ENCODE measurements at places on chromosomes 5 and 9.

GRCh38 chr5:310516-310915 is 11.0 kb upstream of the AHRR start:
- no peak for DNase-seq

DNA sequence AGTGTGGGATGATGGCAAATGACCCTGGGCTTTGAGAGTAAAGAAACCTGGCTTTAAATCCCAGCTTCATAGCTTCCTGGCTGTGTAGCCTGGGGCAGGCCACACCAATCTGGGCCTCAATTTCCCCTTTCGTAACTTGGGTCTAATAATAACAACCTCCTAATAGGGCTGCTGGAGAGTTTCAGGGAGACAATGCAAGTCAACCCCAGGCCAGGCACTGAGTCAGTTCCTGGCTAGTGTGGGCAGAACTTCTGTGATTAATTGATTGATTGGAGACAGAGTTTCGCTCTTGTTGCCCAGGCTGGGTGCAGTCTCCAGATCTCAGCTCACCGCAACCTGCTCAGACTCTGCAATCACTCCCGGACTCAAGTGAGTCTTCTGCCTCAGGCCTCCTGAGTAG is 3.3 kb upstream of the SH2D3C start:
- DNase-seq = no peak

- DNase-seq = no peak
These were observed 284.2 kb downstream of the MAST4 start for GRCh38 chr5:66880401-66880800.

DNA sequence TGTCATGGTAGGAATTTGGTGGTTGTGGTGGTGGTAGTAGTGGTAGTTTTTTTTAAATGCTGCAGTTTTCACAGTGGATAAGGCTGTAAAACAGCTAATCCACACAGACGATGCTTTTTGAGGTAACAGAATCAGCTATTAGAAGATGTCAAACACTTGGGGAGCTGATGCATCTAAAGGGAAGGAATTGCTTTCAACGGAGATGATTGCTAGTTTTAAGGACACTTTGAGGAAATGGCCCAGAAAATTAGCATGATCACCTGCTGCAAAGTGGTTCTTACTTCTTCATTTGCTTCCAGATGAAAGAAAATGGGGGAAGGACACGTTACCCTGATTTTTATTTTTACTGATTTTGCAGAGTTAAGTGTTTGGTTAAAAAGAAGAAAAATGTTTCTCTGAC is 178.2 kb upstream of the ATP10B start:
- DNase-seq = no peak

DNA sequence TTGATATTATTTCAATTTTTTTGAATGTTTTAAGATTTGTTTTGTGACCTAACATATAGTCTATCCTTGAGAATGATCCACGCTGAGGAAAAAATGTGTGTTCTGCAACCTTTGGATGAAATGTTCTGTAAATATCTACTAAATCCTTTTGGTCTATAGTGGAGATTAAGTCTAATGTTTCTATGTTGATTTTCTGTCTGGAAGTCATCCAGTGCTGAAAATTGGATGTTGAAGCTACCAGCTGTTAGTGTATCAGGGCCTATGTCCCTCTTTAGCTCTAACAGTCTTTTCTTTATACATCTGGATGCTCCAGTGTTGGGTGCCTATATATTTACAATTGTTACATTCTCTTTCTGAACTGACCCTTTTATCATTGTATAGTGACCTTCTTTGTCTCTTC is 422.3 kb downstream of the TMEM232 start:
- peak; percentile 66 for DNase-seq

DNA sequence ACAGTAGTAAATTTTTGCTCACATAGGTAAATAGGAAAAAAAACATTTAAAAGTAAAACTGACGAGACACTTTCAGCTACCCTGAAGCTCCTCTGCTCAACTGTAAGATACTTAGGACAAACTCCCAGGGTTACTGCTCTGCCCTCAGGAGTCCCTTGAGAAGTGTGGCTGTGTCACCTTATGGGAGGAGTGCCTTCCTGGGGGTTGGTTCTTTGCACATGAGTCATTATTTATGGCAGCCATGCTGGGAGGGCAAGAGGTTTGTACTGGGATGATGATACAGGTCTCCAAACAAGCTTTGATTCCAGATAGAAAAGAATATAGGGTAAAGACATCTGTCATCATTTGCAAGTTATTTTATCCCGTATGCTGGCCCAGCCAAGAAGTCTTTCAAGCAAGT is 45.9 kb downstream of the TTC1 start:
- no peak for DNase-seq

GRCh38 chr5:140345919-140346347 is 470 bp downstream of the HBEGF start:
- DNase-seq = peak; percentile 67

DNA sequence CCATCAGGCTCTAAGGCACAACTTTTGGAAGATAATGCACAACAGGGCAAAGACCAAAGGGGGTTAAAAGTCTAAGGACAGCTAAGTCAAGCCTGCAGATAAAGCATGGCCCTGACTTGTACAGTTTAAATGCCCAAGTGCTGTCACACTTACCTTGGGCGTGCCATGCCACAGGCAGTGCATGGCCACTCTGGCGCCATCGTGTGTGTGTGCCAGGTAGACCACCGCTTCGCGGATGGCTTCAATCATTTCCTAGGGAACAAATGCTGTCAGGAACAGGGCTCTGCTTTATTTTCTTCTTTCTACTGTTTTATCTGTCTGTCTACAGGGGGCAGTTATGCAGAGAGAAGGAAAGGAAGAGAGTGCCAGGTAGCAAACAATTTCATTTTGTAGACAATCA is 19.3 kb downstream of the PUM3 start:
- no peak for DNase-seq

GRCh38 chr5:169268019-169268418 is 32.9 kb downstream of the SLIT3 start:
- DNase-seq = peak; percentile 53

GRCh38 chr5:72841756-72842535 is 25.5 kb downstream of the TNPO1 start:
- peak; percentile 55 for DNase-seq

- peak; percentile 76 for DNase-seq
These were observed 285.9 kb downstream of the ARL15 start for GRCh38 chr5:54024466-54024865.

- DNase-seq = no peak
These were observed 121.7 kb upstream of the NR3C1 start for GRCh38 chr5:143525176-143525575.

DNA sequence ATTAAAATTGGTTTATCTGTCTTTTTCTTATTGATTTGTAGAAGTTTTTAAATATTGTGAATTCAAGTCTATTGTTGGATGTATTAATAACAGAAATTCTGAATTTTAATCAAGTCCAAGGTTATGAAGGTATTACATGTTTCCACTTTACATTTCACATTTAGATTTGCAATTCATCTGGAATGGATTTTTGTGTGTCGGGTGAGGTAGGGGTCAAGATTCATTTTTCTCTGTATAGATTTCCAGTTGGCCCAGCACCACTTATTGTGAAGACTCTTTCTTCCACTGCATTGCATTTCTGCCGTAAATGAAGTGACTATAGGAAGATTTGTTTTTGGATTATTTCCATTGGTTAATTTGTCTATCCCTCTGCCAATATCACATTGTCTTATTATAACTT is 35.5 kb upstream of the DMRT2 start:
- no peak for DNase-seq

GRCh38 chr9:114820776-114821501 is 15.1 kb upstream of the TNFSF15 start:
- DNase-seq = no peak

DNA sequence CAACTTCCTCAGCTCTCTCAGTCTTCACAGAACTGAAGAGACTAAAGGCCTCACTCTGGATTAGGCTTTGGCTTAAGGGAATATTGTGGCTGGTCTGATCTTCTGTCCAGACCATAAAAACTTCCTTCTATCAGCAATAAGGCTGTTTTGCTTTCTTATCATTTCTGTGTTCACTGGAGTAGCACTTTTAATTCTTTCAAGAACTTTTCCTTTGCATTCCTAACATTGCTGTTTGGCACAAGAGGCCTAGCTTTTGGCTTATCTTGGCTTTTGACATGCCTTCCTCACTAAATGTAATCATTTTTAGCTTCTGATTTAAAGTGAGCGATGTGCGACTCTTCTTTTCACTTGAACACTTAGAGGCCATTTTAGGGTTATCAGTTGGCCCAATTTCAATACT is 88.7 kb upstream of the ACOT12 start:
- peak; percentile 31 for DNase-seq

DNA sequence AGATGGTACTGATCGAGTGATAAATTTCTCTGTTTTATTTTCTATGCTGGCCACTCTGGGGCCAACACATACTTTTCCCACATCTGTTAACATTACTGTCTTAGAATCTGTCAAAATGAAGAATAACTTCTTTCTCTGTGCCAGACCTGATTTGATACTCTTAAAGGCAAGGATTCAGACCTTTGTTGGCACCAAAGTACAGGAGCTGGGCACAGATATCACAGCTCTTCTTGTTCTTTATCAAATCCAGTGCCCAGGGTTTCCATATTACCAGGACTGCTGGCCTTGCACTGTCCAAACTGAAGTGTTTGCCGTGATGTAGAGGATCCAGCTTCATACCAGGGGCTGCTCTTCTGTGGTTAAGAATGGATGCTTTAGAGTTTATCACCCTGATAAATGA is 20.9 kb downstream of the ZNF474 start:
- DNase-seq = no peak

DNA sequence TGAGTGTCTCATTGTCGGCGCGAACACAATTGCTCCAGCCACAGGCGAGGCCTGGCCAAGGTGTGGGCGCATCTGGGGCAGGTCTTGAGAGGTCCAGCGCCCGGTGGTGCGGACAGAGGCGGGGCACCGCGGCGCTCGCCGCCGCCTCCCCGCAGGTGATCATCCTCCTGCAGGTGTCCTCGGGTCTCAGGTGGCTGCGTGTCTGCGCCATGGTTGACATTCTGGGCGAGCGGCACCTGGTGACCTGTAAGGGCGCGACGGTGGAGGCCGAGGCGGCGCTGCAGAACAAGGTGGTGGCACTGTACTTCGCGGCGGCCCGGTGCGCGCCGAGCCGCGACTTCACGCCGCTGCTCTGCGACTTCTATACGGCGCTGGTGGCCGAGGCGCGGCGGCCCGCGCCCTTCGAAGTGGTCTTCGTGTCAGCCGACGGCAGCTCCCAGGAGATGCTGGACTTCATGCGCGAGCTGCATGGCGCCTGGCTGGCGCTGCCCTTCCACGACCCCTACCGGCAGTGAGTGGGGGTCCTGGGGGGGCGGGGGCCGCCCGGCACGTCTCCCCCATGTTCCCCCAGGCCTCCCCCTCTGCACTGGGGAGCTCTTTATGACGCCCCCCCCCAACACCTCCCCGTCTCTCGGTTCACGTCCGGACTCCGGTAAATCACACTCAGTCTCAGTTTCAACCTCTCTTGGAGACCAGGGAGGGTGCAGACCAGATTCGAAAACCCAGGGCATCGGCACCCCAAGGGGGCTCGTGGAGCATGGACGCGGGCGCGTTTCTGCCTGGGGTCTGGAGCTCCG is 446 bp downstream of the NXNL2 start:
- no peak for DNase-seq

- no peak for DNase-seq
These were observed 298.5 kb downstream of the MAST4 start for GRCh38 chr5:66894480-66895240.

GRCh38 chr5:150300496-150301169 is 2.1 kb downstream of the ARSI start:
- DNase-seq = no peak

- no peak for DNase-seq
These were observed 75.1 kb upstream of the PCAT7 start for GRCh38 chr9:94479757-94480156.

DNA sequence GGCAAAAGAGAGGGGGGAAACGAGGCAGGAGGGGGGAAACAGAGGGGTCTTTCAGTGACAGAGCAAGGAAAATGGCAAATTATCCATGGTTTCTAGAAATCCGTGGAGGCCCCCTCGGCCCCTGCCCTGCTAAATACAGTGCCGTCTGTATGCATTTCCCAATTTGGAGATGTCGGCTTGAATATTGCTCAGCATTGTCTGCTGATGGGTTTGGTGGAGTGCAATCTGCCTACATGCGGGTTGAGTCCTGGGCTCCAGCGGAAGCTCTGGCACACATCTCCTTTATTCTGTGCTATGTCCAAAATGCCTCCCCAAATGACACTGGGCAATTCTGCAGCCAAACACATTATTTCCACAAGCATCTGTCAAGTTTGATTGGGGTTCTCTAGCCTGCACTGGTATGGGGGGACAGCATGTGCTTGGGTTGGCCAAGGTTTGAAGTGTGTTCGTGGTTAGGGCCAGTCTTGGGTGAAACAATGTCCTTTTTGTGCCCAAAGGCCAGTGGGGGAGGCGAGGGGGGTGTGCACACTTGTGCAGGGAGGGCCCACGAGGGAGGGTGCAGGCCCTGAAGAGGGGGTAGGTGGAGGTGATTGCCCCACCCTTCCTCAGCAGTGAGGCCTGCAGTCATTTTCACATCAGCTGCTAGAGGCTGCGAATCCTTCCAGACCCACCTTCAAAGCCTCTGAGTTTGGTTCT is 6.2 kb upstream of the NEUROG1 start:
- DNase-seq = no peak

DNA sequence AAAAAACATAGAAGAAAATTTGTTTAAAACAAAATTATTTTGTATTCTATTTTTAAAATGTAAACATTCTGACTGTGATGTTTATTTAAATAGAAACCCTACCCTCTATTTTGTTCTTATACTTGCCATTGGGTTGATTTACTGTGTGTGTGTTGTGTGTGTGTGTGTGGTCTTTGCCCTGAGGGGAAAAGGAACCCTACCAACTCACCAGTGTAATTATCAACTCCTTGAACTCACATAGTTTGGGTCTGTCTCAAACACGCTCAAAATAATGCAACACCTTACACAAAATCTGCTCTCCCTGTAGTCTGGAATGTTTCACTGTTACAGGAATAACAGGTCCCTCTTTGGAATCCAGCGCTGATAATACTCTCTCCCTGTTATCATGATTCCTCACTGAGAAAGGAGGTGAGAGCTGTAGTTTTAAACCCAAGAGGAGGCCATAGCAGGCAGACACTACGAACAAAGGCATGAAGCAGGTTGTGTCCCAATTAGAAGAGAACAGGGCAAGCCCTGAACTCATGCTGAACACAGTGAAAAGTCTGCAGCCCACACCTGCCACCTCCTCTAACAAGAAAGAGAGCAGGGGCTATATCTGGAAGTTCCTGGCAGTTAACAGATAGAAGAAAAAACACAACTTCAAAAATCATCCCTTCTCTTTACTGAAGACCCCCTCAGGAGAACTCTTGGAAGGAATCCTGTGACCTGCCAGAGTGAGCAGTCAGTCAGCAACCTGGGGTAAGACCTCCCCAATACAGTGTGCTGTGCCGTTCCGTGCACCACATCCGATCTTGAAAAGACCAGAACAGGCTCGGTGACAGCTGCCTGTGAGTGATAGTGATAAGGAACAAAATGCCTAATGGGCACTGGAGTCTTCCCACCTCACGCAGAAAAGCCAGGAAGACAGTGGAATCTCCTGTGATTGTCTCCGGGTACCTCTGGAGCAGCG is 608.1 kb upstream of the ADAMTS16 start:
- DNase-seq = no peak

- no peak for DNase-seq
These were observed 107.0 kb upstream of the SMIM23 start for GRCh38 chr5:171678646-171679045.

Measured in adipocyte (in vitro differentiated cells).